Stimulated activated CD8-positive, alpha-beta memory T cell treated with anti-CD3 and anti-CD28 coated beads, Interleukin-2, amount 100 ng/mL, for 1 hour (primary cell): ENCODE measurements at places on chromosomes 2 and 18.

DNA sequence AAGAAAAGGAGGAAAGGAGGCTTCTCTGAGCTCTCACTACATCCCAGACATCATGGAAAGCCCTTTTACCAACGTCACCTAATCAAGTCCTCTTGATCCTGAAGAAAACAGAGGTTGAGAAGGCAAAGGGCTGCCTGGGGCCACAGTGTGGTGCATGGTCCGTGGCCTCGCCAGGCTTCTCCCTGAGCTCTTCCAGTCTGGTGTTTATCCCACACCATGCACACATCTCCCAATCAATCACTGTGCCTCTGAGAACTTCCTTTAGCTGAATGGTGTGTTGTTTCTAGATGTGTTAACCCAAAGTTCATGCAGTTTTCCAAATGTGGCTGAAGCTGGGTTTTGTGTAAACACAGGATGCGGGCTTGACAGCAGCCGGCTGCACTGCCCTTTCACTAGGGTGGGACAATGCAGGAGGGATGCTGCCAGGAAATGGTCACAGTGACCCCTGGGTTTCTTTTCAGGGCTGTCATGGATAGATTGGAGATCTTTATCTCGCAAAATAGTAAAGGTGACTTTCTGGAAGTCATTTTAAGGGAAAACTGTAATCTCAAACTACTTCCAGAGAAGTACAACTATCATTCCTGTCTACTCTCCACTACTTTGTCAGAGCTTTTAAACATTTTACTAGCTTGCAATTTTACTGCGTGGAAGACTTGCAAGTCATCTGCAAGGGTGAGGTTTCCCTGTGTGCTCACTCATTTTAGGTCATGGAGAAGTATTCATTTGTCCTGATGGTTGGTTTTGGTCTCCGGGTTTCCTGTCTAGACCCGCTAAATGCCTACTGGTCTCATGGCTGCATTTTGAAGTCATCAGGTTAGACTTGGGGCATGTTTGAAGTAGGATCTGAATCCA is 54.6 kb downstream of the IL1R2 start:
- DNase-seq = no peak

- no peak for DNase-seq
These were observed 520.0 kb upstream of the SPHKAP start for GRCh38 chr2:228701506-228701905.

DNA sequence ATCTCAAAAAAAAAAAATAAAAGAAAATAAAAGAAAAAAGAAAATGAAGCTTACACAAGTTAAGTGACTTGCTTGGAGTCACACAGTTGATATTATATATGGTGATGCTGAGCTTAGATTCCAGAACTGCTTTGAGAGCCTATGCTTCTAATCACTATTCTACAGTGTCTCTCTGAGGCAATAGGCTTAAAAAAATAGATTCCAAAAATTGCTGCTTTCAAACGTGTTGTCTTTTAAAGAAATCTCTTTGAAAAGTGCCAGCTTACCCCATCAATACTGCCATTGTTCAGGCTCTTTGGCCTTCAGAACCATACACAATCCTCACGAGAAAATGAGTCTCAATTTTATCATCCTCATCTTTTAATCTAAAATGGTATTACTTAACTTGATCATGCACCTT is 102.6 kb downstream of the CDK15 start:
- no peak for DNase-seq

GRCh38 chr2:95379371-95379831 is 23.1 kb upstream of the FAHD2A start:
- DNase-seq = no peak

GRCh38 chr18:45851161-45851925 is 25.9 kb downstream of the SIGLEC15 start:
- DNase-seq = no peak

DNA sequence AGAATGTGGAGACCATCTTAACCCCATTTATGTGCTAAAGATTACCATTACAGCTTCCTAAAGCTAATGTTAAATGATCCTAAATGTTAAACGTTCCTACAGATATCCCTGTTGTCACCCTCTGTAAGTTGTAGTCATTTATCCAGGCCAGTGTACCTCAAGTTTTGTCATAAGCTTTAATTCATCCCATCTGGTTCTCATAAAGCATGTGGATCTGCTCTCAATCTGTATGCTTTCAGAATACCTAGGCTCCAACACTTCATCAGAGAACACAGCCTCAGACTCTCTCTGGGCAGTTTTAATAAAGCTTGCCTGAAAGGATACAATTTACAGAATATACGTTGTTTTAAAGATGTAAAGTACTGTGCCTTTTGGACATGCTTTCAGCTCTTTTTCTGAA is 4.2 kb upstream of the CCDC178 start:
- DNase-seq = no peak
